ENCODE measurements at places on chromosomes 4 and X.

DNA sequence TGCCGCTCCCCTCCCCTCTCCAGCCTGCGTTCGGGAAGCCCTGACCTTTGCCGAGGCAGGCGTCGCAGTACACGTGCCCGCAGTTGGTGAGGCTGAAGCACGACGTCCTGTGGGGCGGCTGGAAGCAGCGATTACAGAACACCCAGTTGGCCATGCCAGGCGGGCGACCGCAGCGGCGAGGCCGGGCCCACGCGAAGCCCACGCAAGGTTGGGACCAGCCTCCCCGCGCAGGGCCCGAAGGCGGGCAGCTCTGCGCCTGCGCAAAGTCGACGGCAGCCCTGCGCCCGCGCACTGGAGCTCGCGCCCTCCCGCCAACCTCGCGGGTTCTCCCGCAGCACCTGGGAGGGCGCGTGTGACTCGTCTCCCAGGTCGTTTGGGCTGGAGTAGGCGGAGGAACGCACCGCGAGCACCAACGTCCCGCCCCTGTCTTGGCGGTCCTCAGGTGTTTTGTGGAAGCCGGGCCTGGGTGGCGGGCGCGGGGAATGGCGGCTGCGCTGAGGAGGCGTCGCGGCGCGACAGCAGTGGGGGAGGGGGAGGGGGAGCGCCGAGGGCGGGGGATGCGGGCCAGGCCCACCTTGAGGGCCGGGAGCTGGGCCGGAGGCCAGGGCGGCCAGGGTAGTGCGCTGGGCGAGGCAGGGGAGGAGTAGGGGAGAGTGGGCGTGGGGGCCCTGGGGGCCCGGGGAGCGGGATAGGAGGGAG is at the start of gene RNF212:
Gene RNF212 (minus strand): TSS at position 254 of the 699 bp plus-strand sequence. CDS start 100 bp downstream, at position 154.
- no peak for DNase-seq

GRCh38 chr4:46946919-46947536 is 38.0 kb upstream of the COX7B2 start:
- no peak for DNase-seq

GRCh38 chr4:41189666-41190065 is 24.7 kb downstream of the APBB2 start:
- DNase-seq, result no peak

DNA sequence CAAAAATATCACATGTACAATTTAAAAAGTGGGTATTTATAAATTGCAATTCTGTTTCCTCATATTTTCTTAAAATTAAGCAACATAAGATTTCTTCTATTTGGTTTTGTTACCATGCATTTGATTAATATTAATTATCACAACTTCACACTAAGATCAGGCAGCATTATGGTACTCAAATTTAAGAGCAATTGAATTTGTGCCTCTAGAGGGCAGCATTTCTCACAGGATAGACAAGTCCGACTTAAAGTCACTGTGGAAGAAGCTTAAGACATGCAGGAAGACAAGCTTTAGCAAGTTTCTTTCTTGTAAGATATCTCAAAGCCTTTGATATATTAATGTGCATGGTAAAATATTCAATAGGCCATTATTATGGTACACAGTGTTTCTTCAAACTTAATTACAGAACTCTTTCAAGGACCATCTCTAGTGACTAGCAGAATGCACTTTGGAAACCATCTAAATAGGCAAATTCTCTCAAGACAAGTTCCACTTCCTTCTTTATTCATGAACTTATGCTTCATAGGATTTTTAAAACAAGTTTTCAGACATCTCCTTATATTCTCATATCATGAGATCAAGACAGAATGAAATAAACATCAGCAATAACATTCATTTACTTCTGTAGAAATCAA is 35.0 kb downstream of the FBXW7 start:
- peak; percentile 73 for DNase-seq
